ENCODE measurements at places on chromosomes 11 and 22. TPM values are rescaled to one million over a fixed set of nuclear protein-coding genes. Genes with fewer than 3 reads are reported as not detected.

Gene KLHDC7B
- total RNA-seq, result 0.26 TPM

Gene KCNJ1
- not detected for total RNA-seq

Gene KIF18A
- 0.51 TPM for total RNA-seq

- no peak for DNase-seq
These were observed 141.9 kb downstream of the IGLL1 start for GRCh38 chr22:23438216-23438615.

DNA sequence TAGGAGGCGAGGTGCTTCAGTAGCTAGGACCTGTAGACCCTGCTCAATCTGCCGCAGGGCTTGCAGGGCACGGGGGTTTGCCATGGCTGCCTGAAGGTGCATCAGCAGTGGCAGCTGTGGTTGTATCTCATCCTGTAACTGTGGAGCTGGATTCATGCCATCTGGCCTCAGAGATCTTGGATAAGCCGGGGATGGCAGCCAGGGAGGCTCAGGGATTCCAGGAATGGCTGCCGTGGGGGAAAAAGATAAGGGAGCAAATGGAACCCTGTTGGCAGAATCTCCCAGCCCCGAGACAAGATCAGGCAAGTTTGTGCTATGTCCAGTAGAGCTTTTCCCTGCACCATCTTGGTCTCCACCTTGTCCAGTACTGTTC lies 1.8 kb downstream of the UBQLN3 start:
- DNase-seq, result no peak
